Activated CD4-positive, alpha-beta T cell treated with anti-CD3 and anti-CD28 coated beads, Interleukin-2, amount 50 U/mL, for 4 hours (primary cell): ENCODE measurements at places on chromosomes 2 and 18.

DNA sequence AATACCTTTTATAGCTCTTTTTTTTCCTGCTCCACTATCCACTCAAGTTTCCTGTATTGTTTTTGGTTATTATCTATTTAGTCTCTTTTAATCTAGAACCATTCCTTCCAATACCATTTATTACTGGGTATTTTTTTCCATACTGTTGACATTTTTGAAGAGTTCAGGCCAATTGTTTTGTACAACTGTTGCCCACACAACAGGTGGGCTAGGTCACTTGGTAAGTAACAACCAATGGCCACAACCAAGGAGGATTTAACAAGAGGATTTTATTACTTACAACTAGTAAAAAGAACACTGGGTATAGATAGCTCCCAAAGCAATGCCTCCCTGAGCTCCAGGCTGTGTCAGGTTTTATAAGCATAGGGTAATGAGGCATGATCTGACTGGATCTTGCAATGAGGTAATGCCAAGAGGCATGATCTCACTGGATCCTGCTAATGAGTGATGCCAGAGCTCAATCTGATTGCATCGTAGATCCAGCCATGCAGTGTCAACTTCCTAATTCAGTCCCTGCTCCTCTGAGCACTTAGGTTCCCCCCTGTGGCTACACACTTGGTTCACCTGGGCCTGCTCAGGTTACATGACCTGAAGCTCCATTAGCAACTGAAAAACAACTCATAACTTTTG lies 7.1 kb upstream of the CEP68 start:
- no peak for DNase-seq

DNA sequence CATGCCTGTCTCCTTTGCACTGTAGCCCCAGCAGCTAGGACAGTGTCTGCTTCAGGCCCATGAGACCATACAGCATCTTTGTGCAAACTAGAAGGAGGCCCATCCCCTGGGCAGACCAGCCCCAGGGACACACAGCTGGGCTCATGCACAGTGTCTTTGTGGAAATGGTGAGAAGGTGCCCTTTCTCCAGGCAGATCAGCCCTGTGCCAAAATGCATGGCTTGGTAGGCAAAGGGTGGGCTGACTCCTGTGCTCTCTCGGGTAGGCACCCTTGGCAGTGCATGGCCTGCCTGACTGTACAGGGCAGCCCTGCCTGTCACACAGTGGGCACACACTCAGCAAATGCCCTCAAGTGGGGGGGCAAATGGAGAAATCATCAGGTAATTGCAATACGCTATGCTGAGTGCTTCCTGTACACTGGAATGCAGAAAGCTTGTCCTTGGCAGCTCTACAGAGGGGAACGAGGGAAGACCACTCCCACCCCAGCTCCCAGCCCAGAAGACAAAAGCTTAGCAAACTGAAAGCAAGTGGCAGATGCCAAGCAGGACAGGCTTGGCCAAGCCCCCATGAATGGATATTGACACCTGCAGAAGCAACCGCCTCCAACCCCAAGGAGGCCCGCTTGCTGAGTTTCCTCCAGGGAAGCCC lies 21.6 kb downstream of the TNS1 start:
- DNase-seq: no peak

DNA sequence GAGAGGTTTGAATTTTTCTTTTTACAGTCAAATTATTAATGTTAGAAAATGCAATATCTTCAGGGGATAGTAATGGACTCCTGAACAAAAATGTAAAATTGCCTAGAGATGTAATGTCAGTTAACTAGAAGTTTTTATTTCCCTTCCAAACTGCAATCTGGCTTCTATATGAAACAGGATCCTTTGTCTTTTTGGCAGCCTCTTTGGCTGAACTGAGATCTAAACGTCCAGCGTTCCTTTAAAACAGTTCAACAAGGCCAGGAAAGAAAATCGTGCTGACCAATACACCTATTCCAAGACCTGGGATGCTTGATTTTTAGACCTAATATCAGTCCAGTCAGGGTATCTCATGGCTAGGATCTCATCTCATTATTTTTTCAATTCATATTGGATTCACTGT lies 245.5 kb downstream of the FIGN start:
- DNase-seq: no peak

DNA sequence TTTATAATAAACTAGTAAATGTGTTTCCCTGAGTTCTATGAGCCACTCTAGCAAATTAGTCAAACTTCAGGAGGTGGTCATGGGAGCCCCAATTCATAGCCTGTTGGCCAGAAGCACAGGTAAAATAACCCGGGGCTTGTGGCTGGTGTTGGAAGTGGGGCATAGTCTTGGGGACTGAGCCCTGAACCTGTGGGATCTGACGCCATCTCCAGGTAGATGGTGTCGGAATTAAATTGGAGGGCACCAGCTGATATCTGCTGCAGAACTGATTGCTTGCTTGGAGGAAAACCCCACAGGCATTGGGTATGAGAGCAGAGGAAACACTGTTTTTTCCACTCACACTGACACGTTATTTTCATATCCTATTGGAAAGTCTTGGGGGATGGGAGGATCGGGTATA lies 14.1 kb downstream of the NMS start:
- DNase-seq: no peak

DNA sequence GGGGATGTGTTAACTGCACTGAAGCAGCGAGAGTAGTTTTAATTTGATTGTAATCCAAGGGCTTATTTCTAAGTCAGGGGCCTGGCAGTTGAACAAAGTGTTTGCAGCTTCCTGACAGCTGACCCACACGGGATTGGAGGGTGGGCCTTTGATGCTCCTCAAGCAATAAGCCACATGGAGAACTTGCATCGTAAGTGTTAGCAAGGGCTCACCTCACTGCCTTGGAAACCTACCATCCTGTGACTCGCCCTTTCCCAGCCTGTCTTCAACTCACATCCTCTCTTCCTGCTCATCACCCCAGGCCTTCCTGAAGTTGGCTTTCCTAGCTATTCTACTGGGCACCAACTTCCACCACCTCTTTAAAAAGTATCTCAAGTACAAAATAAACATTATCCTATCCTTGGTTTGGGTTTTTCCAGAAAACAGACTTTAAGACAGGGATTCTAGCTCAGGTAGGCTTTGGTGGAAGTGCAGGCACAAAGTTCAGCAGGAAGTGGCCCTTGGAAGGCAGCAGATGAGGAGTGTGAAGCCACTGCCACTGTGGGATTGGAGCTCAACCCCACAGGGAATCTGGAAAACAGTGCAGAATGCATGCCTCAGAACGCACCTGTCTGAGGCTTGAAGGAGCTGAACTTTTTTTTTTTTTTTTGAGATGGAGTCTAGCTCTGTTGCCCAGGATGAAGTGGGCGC lies 31.6 kb downstream of the B3GNT2 start:
- DNase-seq: no peak

GRCh38 chr2:173349287-173349686 lies 5.4 kb upstream of the CDCA7 start:
- DNase-seq: no peak

DNA sequence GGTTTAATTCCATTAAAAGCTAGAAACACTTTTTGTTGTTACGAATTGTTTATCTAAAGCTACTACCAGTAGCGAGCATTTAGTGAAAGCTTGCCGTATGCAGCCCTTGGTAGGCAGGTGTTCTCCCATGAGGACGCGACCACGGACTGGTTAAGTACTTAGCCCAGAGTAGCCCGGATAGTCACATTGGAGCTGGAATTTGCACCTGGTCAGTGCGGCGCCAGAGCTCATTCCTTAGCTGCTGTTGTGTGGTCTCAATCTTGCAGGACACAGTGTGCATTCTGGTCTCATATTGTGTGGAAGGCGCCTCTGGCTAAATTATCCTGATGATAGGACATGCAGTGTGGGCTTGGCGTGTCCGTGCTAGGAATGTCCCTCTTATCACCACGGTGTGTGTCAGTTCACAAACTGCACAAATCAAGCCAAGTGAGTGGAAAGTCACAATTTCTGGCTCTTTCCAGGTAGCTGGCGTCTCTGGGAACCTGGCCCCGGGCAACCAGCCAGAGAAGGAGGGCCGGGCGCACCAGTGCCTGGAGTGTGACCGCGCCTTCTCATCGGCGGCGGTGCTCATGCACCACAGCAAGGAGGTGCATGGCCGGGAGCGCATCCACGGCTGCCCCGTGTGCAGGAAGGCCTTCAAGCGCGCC lies 133.3 kb downstream of the ZNF236 start:
- no peak for DNase-seq
